T-helper 22 cell (primary cell): ENCODE measurements at places on chromosomes 7 and 10.
A peak's percentile ranks its signal among the peaks of the same experiment; 100 is the strongest.

DNA sequence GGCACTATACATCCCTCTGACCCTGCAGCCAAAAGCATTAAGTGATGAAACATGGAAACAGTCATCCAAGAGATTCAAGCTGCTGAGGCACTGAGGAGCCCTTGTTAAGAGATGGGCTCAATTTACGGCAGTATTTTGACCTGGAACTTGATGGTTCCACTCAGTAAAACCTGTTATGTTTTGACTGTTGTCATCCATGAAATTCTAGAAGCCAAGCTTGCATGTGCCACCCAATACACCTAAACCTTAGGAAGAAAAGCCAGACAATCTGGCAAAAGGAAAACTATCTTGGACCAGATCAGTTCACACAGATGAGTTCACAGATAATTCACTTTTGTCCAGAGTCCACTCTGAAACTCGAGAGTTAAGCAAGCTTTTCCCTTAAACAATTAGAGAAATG is 53.2 kb downstream of the ICA1 start:
- DNase-seq = no peak

DNA sequence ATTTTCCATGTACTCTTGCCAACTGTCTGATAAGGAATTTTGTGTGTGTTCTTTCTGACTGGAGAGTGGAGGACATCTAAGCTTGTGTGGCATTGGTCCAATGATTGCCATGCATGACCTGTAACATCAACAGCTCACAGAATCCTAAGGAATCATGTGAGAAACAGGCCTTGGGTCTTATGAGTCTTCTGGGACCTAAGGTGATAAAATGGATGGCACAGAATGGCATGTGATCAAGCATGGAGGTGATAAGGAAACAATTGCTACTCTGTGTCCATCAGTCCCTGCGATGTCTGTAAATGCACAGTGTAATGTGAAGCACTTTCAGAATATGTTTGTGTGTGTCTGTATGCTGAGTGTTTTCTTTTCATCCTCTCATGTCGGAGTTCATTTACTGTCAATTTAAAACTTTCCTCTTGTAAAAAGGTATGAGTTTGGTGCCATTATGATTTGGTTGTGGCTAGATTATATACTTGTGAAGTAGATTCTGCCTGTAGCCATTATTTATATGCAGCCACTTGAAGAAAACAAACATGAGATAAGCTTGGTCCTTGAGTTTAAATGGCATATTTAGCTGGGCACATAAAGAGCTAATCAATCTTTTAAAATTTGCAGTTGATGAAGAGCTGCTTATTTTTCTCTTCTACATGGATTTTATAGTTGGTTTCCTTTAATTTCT is 127.5 kb downstream of the VPS50 start:
- no peak for DNase-seq

DNA sequence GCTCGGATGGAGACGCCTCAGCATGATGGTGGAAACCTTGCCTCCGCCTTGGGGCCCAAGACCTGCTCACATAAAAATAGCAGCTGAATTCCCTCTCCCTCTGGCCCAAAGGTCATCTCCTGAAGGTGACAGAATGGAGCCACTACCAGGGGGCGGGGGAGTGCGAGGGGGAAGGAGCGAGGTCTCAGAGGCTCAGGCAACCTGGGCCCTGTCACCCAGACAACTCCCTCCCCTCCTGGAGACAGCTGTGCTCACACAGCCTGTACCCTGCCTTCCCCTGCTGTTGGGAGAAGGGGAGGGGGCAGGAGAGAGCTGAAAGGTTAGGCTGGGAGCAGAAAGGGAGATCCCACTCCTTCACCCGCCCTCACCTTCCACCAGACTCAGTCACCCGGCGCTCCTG is 173.0 kb upstream of the RHEB start:
- no peak for DNase-seq

DNA sequence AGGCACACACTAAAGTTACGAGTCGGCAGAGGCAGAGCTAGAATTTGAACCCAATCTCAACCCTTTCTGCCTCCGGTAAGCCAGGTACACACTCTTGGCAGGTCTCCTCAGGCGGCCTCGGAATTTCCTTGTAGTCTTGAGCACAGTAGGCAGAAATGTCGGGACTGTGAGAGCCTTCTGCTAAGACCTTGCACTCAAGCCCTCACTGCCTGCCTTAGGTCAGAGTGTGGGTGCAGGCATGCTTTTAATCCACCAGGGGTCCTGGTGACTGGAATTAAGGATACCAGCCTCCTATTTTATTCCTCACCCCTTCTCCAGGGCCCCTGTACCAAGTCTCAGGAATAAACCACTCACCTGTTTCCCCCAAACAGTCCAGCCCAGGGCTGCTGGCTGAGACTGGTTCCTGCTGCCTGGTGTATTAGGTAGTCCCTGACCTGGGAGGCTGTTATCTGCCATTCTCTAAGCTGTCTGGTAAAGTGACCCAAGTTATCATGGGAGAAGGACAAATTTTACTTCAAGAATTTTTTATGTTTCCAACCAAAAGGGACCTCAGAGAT is 855 bp downstream of the ATP6V1F start:
- no peak for DNase-seq

DNA sequence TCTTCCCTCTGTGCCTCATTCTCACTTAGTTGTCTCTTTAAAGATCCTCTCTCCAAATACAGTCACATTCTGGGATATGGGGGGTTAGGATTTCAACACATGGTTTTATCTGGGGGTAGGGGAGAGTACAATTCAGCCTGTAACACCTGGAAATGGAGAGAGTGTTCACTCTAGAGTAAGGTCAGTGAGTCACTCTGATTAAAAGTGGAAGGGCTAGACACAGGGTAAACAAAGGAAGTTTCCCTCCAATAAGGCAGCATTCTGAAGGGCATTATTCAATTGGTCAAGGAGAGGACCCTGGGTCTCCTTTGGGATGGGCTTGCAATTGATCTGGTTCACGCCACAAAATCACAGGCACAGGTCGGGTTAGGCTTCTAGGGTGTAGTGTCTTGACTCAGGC is 232.8 kb upstream of the NPSR1 start:
- DNase-seq = no peak

DNA sequence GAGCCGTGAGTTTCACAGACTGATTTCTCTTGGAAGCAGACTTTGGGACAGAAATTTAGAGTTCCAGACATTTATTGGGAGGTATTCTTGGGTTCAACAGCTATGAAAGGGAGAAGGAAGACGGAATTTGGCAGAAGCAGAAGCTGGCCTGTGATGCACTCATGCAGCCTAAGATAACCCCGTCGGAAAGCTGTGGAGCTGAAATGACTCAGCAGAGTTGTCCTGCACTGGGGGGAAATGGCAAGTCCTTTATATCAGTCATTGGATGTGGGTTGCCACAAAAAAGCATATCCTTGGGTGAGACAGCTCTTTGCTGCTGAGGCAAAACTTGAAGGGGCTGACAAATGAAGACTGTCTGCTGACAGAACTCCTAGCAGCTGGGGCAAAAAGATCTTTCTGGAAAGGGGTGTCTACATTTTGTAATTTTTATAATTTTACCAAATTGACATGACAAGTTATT is 11.5 kb upstream of the MICU1 start:
- DNase-seq = no peak

DNA sequence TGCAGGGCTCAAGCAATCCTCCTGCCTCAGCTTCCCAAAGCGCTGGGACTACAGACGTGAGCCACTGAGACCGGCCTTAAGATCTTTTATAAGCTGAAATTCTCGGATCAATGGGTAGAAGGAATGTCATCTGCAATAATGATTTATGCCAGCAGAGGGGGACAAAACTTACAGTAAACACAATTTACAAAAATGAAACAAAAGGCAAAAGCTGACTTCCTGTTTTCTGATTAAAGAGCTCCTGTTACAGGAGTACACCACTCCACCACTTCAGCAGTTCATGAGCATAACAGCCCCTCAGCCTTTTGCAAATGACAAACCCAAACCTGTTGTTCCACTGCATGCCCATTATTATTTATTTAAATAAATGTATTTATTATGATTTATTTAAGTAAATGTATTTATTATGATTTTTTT is 88.5 kb upstream of the ATP6V0A4 start:
- DNase-seq = no peak

DNA sequence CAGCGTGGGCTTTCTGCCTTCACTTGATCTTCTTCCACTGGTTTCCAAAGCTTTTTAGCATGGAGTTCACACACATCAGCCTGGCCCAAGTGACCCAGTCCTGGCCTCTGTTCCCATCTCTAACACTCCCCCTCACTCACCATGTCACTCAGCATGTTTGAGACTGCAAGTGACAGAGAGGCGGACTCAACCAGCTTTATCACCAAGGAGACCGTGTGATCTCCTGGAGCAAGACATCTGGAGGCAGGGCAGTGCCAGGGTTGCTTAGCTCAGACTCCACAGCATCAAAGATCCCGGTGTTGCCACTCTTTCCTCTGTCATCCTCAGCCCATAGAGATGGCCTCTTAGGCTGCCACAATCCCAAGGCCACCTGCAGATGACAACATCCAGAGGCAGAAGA is 39.4 kb downstream of the FAM241B start:
- DNase-seq = no peak

- no peak for DNase-seq
Observed at GRCh38 chr10:104831272-104831671, 190.2 kb downstream of the SORCS3 start.

DNA sequence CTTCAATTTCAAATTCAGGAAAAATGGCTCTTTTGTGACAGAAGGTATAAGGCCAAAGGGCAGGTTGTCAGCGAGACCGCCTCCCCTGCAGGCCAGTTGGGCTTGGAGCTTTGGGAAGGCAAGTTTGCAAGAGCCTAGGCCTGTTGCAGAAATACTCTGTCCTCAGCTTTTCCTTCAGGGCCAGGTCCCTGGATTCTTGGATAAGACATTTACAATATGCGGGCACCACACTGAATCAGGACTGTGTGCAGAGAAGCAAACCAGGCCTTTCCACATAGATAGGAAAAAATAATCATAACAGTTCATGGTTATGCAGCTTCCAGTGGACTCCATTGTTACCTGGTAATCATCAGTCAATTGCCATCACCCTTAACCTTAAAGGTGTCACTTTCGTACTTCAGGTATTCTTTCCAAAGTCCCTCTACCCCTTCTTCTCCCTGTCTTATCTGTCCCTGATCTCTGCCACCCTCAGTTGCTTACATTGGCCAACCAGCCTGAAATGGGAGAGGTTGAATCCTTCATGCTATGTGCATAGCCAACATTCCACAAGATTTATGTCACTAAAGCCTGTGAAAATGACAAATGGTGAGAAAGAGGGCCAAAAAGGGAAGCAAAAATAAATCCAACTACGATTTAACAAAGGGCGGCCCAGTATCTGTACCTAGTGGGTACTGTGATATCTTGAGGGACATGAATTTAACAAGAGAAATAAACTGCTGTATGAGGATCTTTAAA is 304.5 kb upstream of the NFE2L3 start:
- no peak for DNase-seq

GRCh38 chr10:62384057-62384446 is 9.9 kb downstream of the ZNF365 start:
- DNase-seq = peak; percentile 68

- no peak for DNase-seq
Observed at GRCh38 chr10:63154546-63155387, 21.6 kb downstream of the NRBF2 start.

DNA sequence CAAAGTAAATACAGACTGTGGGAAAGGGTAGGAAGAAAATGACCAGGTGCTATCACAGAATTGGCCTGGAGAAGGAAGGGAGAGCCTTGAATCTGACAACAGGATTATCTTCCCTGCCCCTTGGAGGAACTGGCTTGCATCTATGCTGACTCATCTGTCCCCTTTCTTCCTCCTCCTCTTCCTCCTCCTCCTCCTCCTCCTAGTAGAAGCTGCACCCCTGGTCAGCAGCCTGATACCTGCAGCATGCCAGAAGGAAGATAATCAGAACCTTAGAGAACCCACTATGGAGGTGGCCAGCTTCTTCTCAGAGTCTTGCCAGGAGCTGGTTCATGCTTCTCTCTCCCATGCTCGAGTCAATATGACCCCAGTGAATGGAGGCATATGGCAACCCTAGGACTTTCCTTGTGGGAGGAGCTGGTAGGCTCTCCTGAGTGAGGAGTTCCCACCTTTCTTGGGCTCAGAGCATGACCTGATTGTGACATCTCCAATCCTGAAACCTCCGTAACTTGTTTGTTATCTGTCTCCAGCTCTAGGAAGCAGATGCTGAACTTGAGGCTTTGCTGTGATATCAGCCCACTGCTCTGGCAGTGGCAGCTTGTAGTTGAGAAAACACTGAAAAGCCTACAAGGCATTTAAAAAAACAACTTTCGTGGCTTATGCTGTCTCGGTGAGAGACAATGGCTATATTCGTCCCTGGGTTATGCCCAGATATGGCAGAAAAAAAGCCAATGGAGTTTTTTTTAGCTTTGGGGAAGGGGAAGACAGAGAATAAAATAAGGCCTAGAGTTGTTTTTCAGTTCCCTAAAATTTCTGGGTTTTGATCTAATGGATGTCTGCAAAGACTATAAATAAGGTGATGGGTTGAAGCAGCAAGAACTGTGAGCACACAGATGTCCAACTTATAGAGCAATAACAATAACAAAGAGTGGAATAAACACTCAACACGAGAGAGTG is 60.6 kb downstream of the CDHR3 start:
- DNase-seq = no peak
